ENCODE measurements at places on chromosomes 13 and 19. TPM values are rescaled to one million over a fixed set of nuclear protein-coding genes. Genes with fewer than 3 reads are reported as not detected.

DNA sequence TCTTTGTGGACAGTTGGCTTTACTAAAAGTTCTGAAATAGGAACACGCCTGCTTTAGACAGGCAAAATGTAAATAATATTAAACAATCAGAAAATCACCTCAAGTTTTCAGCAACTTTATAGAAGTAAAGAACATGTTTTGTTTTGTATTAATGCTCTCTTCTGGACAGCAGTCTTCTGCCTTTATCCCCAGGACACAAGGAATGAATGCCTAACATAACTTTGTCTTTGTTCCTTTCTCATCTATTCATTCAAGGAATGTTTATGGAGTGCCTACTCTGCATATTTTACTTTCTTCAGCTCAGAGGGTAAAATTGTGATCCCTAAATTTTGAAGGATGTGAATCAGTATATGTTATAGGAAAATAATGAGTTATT is 325.4 kb downstream of the FOXO1 start:
- DNase-seq, result no peak

DNA sequence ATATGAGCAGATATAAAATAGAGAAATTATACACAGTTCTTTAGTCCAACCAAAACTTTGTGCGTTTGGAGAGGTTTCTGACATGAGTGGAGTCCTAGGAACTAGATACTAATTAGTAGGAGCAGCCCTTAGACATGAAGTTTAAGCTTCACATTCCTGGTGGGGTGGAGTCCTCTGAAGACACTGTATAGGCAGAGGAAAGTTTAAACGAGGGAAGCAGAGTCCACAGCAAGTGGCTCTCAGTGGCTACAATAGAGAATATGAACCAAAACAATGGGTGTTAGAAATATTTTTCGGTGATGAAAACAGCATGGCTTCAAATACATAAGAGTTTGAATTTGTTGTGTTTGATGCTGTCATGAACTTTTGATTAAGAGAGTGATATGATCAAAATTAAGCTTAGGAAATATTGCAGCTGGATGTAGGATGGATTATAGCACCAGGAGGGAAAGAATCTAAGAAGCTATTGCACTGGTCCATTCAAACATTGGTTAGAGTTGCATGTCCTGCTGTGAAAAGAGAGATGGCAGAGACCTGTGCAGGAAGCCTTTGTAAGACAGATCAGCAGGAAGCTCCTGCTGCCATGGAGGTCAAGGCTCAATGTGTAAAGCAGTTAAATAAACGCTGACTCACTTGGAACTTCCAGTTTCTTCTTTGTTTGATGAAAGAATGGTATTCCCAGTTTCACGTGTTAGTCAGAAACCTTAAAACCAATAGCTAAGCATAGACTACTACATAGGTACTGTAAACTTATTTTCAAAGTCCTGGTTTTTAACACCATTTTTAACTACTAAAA is 175.2 kb downstream of the TDRD3 start:
- no peak for DNase-seq

SBSN gene
- 0.17 TPM for polyA plus RNA-seq

DNA sequence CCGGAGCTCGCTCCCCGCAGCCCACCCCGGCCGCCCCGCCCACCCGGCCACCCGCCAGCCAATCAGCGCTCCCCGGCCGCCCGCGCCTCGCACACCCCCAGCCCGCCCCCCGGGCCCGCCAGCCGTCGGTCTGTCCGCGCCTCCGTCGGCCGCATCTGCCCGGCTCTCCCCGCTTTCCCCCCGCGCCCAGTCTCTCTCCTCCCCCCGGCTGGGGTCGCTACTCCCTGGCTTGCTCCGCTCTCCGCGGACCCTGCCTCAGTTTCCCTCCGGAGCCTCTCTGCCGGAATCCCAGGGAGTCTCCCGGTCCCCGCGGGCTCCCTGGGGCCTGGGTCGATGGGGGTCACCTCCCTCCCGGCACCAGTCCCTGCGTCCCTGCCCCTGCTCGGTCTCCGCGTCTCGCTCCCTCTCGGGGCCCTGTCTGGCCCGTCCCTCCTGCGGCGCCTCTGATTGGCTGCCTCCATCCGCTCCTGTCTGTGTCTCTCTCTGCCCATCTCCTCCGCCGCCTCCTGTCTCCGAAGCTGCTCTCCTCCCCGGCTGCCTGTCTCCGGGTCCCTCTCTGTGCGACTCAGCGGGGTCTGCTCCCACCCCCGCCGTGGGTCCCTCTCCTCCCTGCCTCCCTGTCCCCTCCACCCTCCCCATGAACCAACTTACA is 484 bp downstream of the IL11 start:
- no peak for DNase-seq

DNA sequence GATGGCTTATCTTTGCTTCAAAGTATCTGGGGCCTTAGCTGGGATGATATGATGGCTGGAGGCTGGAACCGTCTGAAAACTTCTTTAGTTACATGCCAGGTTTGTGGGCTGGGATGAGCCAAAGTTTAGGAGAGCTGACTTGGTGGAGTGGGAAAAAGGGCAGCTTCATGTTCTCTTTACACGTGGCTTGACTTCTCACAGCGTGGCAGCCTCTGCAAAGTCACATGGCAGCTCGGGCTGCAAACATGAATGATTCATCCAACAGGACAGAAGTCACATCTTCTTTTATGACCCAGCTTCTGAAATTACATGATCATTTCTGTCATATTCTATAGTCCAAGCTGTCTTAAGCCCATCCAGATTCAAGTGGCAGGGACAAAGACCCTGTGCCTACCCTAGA is 176.0 kb downstream of the OLFM4 start:
- no peak for DNase-seq

GRCh38 chr13:99640260-99640659 is 139.0 kb downstream of the TM9SF2 start:
- no peak for DNase-seq

DNA sequence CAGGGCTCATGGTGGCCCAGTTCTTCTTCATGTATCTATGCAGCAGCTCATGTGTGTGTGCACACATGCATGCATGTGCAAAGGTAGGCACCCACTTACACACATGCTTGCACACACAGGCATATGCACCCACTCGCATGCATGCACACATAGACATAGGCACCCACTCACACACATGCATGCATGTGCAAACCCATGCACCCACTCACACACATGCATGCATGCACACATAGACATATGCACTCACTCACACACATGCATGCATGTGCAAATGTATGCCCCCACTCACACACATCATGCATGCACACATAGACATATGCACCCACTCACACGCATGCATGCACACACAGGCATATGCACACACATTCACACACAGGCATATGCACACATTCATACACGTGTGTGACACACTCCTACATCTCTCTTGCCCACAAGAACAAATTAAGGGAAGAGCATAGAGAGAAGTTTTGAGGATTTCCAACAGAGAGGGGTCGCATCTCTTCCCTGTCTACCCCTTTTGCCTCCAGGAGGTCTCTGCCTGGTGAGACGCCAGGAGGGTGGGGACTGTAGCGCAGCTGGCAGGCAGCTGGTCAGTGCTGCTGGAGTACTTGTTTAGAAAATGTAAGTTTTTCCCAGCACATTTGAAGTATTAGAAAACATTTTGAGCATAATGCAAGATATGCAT is 63.9 kb upstream of the ARHGEF7 start:
- no peak for DNase-seq

OLFM4 gene
- polyA plus RNA-seq, result 10.2 TPM

All from sigmoid colon (tissue), 7 donors.